ENCODE measurements at places on chromosomes 3 and 15.
A peak's percentile ranks its signal among the peaks of the same experiment; 100 is the strongest.

GRCh38 chr15:45862034-45862433, 227.2 kb downstream of the SQOR start:
- no peak for DNase-seq

DNA sequence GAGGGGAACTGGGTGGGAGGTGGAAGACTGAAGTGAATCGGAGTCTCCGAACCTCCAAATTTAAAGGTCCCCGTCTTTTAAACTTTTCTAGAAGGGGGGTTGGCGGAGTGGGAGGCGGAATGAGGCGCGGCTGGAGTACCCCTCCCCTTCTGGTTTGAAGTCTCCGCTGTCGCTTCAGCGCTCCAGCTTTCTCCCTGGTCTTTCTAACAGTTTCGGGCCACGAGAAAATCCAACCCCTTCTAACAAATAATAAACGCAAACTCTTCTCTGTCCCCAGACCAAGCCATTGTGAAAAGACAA, 2.5 kb upstream of the MECOM start:
- DNase-seq: no peak

GRCh38 chr15:38636597-38636996, 72.0 kb upstream of the RASGRP1 start:
- no peak for DNase-seq

DNA sequence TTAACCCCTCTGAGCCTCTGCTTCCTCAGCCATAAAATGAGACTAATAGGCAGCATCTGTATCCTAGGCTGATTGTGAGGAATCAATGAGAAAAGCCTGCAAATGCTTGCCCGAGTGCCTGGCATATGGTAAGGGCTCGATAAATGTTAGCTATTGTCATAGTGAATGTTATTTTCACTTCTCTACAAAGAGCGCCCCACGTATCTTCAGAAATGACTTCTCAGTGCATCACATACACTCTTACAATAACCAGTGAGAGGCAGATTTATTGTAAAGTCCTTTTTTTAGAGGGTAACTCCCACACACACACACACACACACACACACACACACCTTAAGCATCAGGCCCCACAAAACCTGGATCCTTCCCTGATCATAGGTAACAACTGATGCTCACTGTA, 60.5 kb upstream of the SPATA12 start:
- DNase-seq: no peak

GRCh38 chr3:194091141-194091540, 44.8 kb upstream of the HES1 start:
- DNase-seq: peak; percentile 83

- DNase-seq: no peak
These were observed 113.8 kb downstream of the PPM1L start for GRCh38 chr3:160869825-160870224.

- no peak for DNase-seq
These were observed 70.2 kb upstream of the GADL1 start for GRCh38 chr3:30964612-30965011.

DNA sequence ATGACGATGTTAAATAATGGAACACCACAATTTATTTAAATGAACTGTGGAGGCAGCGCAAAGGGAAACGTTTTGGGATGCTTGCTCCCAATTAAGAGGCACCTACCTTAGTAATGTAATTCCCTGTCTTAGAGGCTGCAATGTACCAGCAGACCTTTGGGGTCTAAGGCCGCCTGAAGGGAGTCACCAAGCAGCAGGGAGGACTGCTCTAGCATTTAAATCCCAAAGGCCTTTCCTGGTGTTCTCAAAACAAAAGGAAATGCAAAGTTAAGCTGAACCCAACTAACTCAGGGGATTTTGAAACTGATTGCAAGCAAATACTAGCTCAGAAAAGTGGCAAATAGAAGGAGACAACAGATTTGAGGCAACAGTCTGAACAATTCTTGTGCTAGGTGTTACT, 510.8 kb downstream of the GABRG3 start:
- no peak for DNase-seq

DNA sequence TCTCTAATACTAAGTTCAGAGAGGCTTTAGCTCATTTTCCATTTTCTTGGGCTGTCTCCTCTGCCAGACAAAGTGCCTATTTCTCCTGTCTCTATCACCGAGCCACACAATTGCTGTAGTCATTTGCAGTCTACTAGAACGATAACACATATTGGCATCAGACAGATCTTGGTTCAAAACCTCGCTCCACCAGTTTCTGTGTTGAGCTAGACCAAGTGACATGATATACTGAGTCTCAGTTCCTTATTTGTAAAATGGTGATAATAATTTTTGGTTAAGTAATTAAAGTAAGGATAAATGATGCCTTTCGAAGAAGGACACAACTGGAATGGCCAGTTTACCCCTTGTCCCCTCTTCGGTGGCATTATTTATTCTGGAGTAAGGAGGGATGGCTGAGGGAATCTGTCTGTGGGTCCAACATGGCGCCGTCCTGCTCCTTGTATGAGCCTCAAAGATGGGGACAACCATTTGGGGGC, 398 bp upstream of the RAB7A start:
- no peak for DNase-seq

Data from H54 (cell line).